DND-41 (cell line): ENCODE measurements at places on chromosomes 7 and 10.

DNA sequence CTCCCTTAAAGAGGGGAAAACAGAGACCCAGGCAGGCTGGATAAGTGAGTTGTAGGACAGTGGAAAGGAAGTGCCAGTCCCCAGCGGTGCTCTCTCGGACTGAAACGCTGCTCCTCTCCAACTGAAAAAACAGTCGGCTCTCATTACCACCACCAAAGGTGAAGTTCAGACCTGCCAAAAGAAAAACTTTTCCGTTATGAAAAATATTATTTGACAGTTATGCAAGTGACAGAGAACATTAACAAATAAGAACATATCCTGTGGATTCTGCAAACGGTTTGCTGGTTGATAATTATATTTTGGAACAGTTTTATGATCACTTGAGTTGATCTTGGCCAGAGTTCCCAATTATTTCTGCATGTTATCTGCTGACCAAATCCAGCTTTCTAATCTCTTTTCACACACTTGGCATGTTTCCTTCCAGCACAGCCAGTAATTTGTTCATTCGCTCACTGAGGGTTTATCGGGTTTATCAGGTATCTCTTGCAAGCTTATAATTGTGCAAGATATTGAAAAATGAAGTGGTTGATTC is 82.6 kb downstream of the PTPRE start:
- no peak for DNase-seq

GRCh38 chr7:12572941-12573575 is 2.5 kb downstream of the SCIN start:
- DNase-seq: no peak

GRCh38 chr10:86172301-86172700 is 194.3 kb downstream of the GRID1 start:
- DNase-seq: no peak

DNA sequence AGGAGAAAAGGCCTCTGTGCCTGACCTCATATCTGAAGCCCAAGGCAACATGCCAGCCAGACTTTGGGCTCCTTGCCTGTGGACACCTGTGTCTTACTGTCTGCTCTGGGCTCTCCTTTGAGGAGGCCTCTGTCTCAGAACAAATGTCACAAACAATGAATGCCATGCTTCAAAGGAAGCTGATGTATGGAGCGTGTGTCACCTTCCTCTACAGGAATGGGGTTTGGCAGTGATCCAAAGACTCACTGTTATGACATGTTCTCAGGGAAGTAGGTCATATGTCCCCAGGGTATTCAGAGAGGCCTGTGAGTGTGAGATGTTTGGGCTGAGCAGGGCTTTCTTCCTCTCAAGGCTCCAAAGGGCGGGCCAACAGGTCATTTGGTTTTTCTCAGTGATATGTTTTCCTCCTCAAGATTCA is 38.4 kb downstream of the PTPRE start:
- peak; percentile 70 for DNase-seq

DNA sequence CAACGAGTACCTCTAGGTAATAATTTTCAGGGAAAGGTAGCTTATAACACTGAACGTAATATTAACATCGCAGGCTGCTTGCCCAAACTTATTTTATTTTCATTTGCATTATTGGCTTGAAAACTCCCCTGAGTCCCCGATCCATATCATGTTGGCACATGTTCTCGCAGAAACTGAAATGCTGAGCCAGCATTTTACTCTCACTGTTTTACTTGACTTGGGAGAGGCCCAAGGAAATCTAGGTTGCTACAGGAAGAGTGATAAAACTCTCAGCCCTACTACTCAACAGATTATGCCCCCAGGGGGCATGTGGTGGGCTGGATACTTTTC is 183.5 kb upstream of the HABP2 start:
- DNase-seq: no peak

DNA sequence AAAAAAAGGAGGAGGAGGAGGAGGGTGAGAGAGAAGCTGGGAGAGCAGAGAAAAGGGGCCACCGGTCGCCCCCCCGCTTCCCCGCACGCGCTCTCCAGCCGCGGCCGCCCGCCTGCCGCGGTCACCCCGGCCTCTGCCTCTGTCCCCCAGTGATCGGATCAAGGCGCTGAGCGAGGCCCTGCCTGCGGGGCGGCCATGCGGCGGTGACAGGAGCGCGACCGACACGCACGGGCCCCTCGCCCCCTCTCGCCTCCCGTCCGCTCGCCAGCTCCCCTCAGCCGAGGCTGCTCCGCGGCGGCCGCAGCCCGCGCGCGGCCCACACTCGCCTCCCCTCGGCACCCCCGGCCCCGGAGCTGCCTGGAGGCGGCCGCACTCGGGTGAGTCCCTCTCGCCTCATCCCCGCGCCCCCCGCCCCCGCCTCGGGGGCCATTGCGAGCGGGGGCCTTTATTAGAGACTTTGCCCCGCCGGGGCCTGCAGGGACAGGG is at the start of gene GTF2I:
GTF2I (plus strand) TSS at position 27 of the 486 bp plus-strand sequence. CDS start 31,411 bp downstream, outside the sequence.
- no peak for DNase-seq

DNA sequence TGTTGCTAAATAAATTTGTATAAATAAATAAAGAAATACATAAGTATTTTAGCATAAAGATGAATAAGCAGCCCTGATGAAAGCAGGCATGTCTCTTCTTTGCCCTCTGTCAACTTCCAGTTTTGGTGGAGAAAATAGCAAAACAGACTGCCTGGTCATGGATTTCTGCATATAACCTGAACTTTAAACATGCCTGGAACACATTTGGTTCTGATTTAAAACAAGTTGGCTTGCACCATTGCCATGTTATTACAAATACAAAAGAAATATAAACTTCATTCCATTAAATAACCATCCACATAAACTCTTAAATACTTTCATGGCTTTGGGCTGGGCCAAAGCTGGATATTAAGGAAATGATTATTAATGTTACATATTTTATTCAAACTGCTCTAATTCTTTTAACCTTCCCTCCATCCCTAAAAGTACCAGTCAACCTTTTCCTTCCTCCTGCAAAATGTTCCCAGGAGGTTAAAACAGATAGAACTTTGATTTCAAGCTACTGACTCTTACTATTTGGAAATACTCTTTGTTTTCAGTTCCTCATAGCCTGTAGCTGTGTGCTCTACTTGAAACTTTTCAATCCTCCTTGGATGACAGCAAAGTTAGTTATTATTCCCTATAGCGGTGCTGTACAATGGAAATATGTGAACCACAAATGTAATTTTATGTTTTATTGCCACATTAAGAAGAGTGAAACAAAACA is 96.3 kb downstream of the BICC1 start:
- DNase-seq: no peak

GRCh38 chr7:37796138-37796775 is 52.1 kb upstream of the NME8 start:
- DNase-seq: no peak

GRCh38 chr7:70408477-70408876 is 723.5 kb upstream of the GALNT17 start:
- DNase-seq: no peak

- no peak for DNase-seq
These were observed 184.1 kb downstream of the BICC1 start for GRCh38 chr10:58696736-58697135.

GRCh38 chr7:139254728-139255127 is 23.7 kb downstream of the UBN2 start:
- DNase-seq: no peak

DNA sequence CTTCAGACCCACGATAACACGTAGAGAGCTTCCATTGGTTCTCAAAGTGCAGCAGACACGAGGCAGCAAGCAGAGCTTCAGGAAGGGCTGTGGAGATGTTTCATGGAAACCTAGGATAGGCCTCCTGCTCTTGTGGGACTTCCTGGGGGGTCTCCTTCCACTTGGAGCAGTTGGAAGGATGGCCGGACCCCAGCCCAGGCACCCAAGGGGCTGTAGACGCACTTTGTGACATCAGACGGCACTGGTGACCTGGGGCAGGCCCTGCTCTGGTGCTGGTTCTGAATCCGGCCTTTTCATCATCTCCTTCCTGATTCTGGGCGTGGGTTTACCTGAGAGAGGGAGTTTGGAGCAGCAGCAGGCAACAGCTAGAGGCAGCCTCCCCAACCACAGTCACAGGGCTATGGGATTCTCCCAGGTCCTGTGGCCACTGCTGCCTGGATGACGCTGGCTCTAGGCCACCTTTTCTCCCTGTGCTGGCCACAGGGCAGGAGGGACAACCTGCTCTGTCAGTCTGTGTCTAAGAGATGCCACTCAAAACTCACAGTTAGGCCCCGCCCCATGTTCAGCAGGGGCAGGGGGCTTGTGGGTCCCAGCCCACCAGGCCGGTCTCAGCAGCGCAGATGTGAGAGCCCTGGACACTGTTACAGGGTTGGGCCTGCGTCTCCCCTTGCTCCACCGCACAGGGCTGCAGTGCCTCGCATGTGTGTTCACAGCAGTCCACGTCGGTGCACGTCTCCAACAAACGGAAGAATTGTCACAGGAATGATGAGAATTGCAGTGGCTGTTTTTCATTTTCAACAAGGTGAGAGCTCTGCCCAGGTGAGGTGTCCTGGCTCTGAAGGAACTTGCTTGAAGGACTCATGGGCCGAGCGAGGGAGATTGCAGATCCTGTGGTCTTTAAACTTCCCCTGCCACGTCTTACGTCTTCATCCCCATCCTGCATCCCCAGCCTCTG is 569.3 kb downstream of the TCERG1L start:
- no peak for DNase-seq

DNA sequence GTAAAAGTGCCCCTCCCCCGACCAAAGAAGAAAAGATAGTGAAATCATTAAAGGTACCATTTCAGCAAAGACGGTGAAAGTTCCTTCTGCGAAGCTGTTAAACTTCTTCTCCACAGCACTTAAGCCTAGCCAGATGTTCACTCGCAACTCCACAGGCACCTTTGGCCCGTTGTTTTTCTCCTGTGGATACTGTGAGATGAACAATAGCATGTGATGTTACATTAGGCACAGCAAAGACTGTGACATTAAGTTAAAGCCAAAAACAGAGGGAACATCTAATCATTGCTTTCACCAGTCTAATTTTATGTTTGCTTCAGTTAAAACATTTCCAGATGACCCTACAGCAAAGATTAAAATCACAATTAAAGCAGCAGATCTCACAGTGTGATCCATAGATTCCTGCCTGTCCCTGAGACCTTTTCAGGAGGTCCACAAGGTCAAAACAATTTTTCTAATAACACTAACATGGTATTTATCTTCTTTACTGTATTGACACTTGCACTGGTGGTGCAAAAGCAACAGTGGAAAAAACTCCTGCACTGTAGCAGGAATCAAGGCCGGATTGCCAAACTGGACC is 112.5 kb downstream of the MYOF start:
- no peak for DNase-seq

DNA sequence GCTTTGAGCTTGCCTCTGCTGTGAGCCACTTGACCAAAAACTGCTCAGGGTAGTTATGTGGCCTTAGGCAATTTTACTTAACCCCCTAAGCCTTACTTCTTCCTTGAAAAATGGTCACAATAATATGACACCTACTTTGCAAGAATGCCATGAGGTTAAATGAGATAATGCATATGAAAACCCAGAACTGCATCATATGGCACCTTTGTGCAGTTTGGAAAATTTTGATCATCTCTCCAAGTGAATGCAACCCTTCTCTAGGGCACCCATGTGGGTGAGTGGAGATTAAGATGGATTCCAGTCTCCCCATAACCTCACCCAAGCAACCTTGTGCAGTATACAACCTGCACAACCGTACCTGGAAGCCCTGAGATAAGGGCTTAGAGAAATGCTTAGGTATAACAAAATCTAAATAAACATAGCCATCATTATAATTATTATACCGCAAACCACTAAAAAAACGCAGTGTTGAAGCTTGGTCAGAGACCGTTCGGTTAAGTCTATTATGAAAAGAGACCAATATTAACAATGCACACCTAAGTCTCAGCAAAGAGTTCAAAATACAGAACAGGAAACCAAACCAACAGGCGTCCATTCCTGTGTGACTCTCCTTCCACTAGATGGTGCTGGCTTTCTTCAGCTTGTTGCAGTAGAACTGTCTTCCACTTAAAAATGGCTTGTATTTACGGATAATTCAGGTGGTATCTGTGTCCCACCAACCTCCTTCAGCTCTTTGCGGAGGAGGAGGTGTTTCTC is 21.0 kb upstream of the ASB15 start:
- peak; percentile 39 for DNase-seq

DNA sequence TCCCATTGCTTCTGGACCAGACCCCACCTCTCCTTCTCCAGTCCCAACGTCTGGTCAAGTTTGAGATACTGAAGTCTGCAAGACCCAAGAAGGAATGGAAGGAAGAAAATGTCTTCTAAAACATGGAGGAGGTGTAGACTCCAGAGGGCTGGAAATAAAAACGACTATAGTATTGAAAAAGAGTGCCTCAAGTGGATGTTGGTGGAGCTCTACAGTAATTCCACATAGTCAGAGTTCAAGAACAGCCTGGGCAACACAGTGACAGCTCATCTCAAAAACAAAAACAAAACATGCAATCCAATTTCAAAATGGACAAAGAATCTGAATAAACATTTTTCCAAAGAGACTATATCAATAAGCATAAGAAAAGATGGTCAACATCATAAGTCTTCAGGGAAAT is 2.3 kb upstream of the PCGF6 start:
- DNase-seq: no peak

DNA sequence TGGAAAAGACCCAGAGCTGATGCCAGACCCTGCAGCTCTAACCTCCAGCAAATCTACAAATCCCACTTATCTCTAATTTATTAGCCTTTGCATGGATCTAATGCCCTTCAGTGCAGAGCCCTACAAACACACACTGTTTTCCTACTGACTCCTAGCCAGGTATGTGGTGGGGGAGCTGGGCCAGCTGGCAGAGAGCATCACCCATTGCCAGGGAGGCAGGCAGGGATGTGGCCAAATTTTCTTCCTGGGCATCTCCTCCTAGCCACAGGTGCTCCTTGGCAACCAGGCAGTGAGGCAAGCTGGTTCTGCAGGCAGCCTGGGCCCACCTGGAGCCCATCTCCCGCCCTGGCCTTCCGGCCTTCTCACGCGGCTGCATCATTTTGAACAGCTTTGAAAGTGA is 55.9 kb upstream of the EMX2 start:
- no peak for DNase-seq

DNA sequence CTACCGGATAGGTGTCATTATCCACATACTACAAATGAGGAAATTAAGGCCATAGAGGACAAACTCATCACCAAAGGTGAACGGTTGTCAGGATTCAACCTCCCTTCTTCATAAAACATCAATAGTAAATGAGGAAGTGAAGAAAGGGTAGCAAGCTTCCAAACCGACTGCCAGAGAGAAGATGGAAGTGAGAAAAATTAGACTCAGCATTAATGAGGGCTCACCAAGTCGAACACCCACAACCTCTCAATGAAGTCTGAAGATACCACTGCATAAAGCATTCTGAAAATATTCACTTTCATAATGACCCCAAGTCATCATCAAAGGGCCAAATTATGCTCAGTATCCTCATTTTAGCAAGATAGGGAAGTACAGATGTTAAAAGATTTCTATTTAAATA is 29.6 kb downstream of the ABCB4 start:
- DNase-seq: no peak

- no peak for DNase-seq
These were observed 326.0 kb downstream of the DGKB start for GRCh38 chr7:14576578-14576977.

- DNase-seq: peak; percentile 33
These were observed 37.4 kb downstream of the RASGEF1A start for GRCh38 chr10:43229208-43230061.

- DNase-seq: no peak
These were observed 227.4 kb upstream of the KAT6B start for GRCh38 chr10:74598891-74599566.
